ENCODE measurements at places on chromosomes 7 and 10.

GRCh38 chr10:6110136-6110535 is 21.3 kb downstream of the RBM17 start:
- no peak for DNase-seq

DNA sequence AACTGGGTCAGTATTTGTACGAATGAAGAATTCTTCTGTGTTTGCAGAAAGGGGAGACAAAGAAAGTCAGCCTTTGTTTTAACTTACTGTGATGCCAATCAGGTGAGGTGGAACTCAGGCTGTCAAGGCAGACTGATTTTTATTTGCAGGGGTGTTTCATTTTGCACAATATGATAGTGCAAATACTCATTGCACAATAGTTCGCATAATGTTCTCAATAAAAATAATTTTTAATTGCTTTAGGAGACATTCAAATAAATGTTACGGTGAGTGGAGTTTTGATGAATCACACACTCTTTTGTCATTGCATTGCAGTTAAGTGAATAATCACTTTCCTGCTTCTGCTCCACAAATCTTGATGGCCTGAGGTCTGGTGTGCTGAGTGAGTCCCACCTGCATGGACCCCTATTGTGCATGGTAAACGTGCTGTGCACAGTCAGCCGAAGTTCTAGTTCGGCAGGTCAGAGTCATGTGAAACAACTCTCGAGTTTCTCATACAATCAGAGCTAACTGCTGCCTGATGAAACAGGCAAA is 141.3 kb upstream of the FZD8 start:
- DNase-seq = no peak

GRCh38 chr7:155798673-155799439 is 13.4 kb downstream of the SHH start:
- no peak for DNase-seq

- no peak for DNase-seq
Measured at GRCh38 chr10:119455609-119456434, 86.7 kb downstream of the RGS10 start.

Data from caudate nucleus (tissue), 63 donors.